ENCODE measurements at places on chromosomes 2 and 18. TPM values are rescaled to one million over a fixed set of nuclear protein-coding genes. Genes with fewer than 3 reads are reported as not detected.

GRCh38 chr18:54950221-54950620, 9.0 kb downstream of the CCDC68 start:
- DNase-seq: no peak

UGT1A8 gene
- not detected for total RNA-seq

ZNF532 gene
- 45.1 TPM for total RNA-seq

- no peak for DNase-seq
These were observed 338.0 kb downstream of the NYAP2 start for GRCh38 chr2:225737556-225737955.

DNA sequence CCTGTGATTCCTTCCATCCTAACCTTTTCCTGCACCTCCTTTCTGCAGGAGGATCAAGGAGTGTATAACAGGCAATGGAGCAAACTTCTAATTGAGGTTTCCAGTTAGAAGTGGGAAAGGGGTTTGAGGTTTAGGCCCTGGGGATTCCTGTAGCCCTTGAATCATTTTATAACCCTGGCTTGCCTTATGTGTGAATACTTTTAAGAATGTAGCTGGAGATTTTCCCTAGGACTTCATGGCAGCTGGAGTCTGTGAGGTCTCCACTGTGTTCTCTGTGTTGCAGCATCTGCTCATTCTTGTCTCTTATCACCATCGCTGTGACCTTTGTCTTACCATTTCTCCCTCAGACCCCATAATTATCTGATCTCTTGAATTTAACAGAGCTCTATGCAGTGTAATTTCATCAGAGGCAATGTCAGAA, 370.2 kb upstream of the SLC14A2 start:
- DNase-seq: peak; percentile 50

SOWAHC gene
- total RNA-seq: 9.3 TPM

DNA sequence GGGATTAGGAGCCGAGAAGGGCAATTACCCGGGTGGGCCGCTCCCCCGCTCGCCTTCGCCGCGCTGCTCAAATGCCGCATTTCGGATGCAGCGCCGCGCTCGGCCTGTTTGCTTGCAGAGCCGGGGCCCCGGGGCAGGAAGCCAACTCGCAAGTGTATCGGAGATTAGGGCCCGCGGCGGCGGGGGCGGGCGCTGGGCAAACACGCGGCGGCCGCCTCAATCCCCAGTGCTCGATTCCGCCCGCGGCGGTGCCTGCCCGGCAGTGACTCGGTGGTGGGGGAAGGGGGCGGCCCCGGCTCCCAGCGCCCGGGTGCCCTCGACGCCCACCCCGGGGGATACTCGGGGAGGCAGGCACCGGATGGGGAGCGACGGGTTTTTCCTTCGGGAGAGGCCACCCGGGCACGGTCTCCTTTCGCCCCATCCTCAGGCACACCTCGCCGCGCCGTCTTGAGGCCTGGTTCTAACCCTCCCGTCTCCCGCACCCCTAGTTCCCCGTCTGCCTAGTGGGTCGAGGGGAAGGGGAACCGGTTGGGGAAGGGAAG, 26.6 kb upstream of the NOTO start:
- DNase-seq: peak; percentile 53

TMEM247 gene
- 0.32 TPM for total RNA-seq

DNA sequence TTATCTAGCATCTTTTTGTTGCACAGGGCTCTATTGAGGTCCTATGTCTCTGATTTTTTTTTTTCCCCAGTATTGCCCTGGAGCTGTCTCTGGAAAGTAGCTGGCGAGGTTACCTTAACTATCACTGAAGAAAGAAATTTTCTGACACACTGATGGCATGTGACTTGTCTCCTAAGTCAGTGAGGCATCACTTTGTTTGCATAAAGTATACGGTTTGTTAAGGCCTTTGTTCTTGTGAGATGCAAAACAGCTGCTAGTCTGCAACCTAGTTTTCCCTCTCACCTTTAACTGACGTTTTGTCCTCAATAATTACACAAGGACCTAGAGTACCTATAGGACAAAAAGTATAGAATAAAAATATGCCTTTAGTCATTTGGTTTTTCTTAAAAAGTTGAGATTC, 41.8 kb downstream of the UBXN4 start:
- DNase-seq: no peak

RAB12 gene
- 49.6 TPM for total RNA-seq

DNA sequence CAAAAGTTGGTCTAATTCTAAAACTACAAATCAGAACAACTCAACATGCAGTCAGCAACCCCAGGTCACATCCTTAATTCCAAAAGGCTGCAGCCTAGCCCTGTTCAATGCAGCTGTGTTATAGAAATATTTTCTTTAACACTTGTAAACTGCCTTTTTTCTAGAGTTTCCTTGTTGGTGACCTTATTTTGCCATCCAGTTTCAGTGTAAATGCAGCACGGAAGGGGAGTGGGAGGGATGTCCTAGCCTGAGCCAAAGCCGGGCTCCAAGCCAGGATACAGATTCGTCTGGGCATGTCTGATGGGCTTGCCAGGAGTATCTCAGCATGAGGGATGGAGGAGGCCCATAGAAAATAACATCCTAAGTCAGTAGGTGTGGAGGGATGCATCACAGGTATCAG, 17.7 kb upstream of the SP3 start:
- no peak for DNase-seq

- DNase-seq: no peak
These were observed 173.7 kb downstream of the FBXO15 start for GRCh38 chr18:73973972-73974371.

DNA sequence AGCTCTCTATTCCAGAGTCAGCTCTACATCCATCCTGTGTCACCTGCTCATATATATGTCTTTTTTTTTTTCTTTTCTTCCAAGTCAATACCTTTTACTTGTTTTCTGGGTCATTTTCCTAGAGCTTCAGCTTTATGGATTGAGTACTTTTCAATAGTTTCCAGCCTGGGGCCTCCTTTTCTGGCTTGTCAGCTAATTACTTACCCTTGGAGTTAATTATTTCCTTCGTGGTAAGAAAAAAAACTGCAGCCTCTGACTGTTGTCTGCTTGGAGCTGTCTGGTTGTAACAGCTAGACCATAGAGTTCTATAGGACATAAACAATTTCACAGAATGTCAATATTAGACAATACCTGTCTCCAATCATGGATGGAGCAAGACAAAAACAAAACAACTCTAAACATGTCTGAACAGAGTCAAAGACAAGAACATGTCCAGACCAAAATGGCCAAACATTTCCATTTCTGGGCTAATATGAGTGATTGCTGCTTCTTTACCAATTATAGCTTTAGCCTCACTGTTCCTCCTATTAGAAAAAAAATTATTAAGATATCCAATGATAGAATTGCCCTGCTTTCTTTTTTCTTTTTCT, 643.1 kb downstream of the SLC4A3 start:
- no peak for DNase-seq

DNA sequence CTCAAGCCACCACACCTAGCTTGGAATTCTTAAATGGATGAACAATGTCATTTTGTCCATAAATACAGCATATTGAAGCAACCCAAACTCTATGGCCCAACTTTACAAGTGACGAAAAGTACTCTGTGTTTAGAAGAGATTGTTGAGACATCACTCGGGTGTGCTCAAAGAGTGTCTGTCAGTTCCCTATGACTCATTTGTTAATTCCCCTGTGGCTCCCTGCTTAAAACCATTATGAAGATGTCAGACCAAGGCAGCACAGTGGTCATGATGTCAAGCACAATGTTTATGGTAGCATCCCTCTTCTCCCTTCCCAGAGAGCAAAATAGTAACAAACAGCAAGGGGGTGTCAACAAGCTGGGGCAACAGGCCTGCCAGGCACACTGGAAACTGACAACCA, 3.0 kb downstream of the LYG1 start:
- peak; percentile 49 for DNase-seq

- DNase-seq: peak; percentile 7
These were observed 744.3 kb upstream of the ACVR2A start for GRCh38 chr2:147100406-147101035.
